ENCODE measurements at places on chromosomes 4 and X.

DNA sequence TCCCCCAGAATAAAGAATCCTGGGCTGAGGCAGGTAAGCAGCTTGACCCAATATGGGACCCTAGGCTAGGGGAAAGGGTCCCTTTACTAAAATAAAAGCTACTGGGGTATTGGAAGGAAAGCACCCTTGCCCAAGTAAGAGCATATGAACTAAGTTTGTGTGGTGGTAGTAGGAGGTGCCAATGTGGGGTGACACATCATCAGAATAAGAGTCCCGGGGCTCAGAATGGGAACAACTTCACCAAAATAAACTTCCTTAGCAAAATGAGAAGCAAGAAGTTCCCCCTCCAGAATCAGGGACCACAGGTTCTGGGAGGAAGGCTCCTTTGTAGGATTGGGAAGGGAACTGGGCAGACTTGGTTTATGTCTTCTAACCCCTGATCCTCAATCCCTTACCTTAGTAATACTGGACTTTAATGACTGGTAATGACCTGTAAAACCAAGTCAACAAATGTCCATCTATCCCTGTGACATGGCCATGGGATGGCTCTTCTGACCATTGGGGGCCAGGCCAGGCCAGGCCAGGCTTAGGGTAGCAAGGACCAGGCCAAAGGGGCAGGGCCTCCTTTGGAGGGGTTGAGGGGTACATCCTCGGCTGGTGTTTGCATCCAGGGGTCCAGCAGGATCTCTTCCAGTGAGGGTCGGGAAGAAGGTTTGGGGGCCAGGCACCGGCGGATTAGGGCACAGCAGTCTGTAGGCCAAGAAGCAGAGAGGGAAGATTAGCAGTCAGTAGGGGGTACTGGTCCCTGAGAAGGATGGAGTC is 2.3 kb upstream of the SLC35A2 start:
- DNase-seq: no peak

- peak; percentile 5 for DNase-seq
Measured at GRCh38 chrX:119398974-119399771, at the start of gene SLC25A43. Gene SLC25A43 (plus strand): TSS chrX:119399336. CDS start chrX:119399404, 68 bp downstream.

GRCh38 chr4:145341381-145341780 is 140.3 kb upstream of the SMAD1 start:
- DNase-seq: no peak

DNA sequence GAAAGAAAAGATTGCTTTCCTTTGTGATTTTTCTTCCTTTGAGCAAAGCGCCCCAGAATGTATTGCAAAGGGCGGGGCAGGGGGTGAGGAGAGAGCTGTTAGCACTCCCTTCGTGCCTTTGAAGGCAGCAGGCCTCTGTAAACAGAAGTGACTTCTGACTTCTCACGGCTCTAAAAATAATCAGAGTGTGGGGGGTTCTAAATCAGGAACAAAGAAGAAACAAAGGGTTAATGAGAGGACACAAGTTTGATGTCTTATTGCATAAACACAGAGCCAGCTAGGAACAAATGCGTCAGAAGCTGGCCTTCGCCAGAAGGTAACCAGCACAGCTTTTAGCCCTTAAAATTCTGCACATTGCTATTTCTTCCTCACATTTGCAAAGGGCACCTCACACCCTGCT is 626.2 kb downstream of the MID1IP1 start:
- no peak for DNase-seq

DNA sequence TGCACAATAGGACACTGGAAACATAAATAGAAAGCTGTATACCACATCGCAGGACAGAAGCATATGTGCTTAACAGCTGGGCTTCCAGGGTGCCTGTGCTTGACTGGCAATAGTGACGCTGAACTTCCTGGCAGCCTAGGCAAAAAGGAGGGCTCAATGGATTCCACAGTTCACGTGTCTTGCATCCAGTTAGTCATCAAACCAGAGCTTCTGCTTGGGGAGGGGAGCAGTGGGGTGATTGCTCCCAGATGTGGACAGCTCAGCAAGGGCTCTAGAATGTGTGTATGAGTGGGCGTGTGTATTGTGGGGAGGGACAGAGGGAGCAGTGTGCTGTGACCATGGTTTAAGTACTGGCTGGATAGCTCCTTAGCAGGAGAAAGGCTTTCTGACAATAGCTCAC is 2.3 kb downstream of the PRRG3 start:
- DNase-seq: no peak

- no peak for DNase-seq
Measured at GRCh38 chr4:101142259-101142658, 205.1 kb downstream of the PPP3CA start.

- no peak for DNase-seq
Measured at GRCh38 chr4:155629183-155629825, 37.3 kb upstream of the GUCY1A1 start.

DNA sequence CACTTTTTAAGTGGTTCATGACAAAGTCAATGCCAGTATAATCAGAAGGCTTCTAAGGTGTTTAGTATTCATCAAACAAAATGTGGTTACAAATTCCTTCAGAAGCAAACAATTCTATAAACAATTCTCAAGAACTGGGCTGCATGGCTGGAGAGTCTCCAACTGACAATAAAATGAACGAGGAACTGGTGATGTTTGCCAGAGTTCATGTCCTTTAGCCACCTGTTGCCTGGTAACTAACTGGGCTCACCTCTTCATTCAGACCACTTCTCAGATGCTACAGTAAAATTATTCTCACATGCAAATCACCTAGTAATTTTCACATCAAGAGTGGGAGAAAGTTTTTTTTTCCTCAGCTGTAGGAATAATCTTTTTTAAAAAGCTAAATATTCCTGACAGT is 53.3 kb downstream of the CAMK2D start:
- no peak for DNase-seq

DNA sequence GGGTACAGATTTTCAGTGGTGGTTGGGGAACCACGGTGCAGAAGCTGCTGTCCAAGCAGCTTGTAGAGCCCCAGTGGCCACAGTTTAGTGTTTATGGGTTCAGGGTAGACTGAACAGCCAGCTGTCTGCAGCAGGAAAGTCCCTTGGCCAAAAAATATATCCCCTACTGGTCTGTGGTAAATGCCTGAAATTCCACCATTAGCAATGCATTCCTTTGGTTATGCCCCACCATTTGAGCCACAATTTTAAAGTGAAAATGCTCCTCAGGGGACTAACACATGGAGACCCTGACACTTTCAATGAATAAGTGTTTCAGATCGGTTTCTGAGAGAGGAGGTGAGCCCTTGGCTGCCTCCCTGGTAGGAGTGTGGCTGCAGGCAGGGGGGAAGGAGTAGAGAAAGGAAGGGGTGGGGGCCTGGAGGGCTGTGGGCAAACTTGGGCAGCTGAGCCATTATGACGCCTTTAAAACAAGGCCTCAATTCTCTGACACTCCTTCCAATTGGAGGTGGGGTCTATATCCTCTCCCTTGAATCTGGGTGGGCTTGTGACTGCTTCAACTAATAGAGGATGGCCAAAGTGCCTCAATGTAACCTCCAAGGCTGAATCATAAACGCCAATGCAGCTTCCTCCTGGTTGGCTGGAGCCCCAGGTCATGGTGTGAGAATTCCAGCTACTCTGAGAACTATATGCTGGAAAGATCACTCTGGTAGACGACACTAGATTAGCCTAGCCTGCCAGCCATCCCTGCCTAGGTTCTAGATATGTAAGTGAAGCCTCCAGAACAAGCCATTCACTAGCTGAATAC is 75.8 kb upstream of the ATP6AP2 start:
- no peak for DNase-seq

- DNase-seq: peak; percentile 25
Measured at GRCh38 chr4:54707406-54707805, 49.6 kb downstream of the KIT start.

- DNase-seq: no peak
Measured at GRCh38 chrX:16134936-16135335, 11.6 kb downstream of the GRPR start.

- DNase-seq: no peak
Measured at GRCh38 chr4:15144967-15145295, 142.7 kb downstream of the CPEB2 start.

DNA sequence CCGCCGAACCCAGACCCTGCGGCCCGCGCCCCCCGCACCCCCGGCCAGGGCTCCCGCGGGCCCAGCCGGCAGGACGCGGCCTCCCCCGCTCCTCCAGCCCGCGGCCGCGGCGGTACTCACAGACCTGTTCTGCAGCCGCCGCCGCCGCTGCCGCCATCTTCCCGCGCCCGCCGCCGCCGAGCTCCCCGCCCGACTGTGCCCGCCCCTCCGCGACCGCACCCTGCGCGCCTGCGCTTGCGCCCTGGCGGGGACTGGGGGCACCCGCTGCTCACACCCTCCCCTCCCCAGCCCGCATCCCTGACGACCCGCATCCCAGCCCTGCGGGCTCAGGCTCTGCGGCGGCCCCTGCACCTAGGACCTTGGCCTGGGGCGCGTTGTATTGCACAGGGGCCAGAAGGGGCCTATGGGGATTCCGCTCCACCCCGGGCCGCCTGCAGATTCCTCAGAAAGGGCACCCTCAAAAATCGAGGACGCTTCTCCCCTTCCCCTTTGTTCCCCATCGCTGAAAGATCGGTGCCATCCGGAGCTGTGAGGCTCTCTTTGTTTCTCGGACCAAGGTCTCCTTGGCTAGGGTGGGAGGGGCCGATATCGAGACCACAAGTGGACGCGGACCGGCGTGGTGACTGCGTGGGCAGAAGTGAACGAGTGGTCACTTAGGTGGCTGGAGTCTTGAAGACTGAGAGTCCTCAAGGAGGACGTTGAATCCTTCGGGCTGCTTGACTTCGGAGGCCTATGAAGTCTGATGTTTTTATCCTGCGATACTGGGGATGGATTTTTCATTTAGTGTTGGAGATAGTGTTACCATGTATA is at the start of gene SGCB:
SGCB (minus strand) TSS at position 197 of the 810 bp plus-strand sequence; CDS start at position 157, 40 bp downstream.
- peak; percentile 25 for DNase-seq

- no peak for DNase-seq
Measured at GRCh38 chrX:46770817-46771163, 11.9 kb upstream of the SLC9A7 start.

DNA sequence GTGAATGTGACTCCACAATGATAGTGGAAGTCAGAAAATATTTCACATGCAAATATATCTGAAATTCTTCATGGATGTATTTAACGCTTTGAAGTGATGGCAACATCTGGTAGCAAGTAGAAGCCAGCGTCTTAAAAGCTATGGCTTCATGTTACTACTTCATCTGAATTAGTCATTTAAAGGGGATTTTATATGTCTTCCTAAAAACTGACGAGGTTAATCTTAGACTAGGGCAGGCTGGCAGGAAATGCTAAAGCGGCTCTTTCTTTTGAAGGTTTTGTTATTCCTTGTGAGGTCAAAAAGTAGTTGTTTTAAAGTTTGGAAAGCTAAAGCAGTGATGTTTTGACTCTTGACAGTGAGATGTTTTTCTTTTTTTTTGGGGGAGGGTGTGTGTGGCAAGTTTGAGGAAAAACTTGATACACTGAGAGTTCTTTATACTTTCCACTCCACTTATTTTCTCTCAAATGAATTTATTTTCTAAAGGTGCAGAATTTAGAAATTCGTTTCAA is 22.6 kb downstream of the PLS3 start:
- DNase-seq: no peak

DNA sequence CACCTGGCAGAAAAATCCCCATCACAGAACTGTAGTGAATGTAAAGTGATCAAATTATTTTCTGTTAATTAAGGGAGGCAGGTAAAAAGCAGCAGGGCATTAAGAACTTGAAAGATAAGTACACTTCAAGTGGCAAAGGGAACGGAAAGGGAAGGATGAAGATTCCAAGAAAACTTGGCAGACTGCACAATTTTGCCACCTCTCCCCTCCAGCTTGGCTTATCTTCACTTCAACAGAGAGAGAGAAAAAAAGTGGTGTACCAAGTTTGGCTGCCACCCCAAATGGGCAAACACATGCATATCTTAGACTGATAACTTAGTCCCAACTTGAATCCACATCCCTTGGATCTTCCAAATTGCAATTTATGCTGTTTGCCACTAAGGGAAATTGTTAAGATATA is 598.1 kb upstream of the ACTRT1 start:
- no peak for DNase-seq

- DNase-seq: no peak
Measured at GRCh38 chrX:69541956-69542355, 37.8 kb downstream of the NALF2 start.

GRCh38 chr4:114598191-114599121 is at the start of gene UGT8:
Gene UGT8 (plus strand): TSS chr4:114598807. CDS start chr4:114622881, 24,074 bp downstream.
- DNase-seq: no peak

DNA sequence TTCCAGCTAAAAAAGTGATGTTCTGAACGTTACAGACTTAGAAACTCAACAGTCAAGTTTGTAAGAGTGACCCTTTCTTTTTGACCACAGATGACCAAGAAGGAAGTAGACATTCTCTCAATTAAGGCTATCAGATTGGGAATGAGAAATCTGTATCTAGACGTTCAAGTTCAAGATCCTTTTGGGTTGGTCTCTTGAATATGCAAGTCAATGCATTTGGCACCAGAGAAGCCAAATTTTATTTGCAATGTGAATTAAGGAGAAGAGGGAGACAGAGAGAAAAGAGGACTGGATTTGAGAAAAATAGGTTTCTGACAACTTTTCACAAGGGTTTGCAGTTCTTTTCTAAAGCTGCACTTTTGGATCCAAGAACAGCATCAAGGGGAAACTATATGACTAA is 17.5 kb upstream of the SULT1E1 start:
- no peak for DNase-seq

- no peak for DNase-seq
Measured at GRCh38 chrX:49041744-49042580, 1.2 kb downstream of the TFE3 start.

- DNase-seq: no peak
Measured at GRCh38 chr4:123399627-123400358, 3.2 kb downstream of the SPRY1 start.

- DNase-seq: no peak
Measured at GRCh38 chrX:19334945-19335626, 8.6 kb upstream of the PDHA1 start.

DNA sequence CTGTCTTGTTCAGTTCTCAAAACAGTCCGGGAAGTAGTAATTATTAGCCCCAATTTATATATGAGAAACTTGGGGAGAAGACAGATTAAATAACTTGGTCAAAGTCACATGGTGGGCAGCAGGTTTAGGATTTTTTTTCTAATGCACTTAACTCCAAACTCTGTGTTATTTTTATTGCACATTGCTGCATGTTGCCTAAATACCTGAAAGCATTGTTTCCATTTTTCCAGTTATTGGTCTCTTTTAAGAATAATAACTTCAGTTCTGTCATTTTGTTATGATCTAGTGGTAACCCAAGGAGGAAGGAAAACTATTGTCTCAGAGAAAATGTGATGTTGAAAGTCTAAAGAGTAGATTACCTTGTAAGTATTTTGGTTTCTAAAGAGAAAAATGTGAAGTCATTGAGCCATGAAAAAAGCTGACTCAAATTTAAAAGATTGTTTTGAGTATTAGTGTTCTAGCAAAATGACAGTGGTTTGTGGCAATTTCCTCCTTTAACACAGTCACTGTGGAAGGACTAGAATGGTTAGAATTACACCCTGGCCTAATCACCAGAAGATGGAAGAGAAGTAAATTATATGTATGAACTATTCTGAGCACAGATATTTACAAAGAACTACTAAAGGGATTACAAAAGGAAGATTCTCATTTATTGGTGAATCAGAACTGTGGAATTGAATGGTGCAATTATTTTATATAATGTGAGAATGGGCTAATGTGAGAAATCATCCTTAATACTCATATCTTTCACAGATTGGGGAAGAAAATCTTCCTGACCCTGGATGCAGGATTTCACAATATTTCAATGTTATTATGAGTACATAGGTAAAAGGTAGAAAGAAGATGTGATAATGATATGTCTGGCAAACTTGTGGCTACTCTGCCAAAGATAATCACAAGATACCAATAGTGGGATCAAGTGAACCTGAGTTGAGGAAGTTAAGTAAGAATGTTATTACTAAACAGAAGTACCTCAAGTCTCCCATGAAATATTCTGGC is 21.7 kb upstream of the CXCL8 start:
- DNase-seq: no peak

- no peak for DNase-seq
Measured at GRCh38 chr4:79257953-79258613, 67.8 kb downstream of the NAA11 start.

GRCh38 chr4:2619459-2619858 is 83.0 kb downstream of the FAM193A start:
- no peak for DNase-seq

Measured in bone marrow (tissue), 2 donors.